Activated CD4-positive, CD25-positive, alpha-beta regulatory T cell (primary cell): ENCODE measurements at places on chromosomes 2 and 18.

DNA sequence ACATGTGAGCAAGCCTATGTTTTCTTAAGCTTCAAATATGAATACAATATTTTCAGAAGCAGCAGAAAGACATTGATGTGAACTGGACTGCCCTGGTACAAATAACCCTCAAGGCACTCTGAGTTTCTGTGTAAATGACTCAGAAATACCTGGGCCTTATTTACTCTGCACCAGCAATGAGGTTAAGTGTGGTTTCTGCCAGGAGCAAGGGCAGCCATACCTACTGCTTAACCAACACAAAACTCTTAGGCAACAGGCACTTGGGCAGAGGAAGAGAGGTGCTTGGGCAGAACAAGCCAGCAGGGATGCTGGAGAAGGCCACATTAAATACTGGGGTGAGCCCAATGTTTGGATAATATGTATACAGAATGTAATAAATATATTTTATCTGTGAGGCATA, 29.4 kb upstream of the ARL5A start:
- DNase-seq: no peak

DNA sequence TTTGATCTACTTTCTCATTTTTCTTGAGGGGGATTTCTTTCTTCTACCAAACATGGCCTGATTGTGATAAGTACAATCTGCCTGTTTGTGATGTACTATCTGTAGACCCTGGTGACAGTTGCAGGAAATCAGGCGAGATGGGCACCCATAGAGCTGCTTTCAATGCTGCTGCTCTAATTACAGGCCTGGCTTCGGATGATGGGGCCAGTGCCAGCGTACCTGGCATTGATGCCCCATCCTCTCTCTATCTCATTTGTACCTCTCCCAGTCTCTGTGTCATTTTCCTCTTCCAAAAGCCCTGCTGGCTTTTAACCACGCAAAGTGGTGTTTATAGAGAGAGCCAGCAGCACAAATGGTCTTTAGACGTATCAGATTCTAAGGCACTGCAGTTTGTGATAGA, 69.9 kb downstream of the KCTD18 start:
- no peak for DNase-seq

GRCh38 chr18:62881509-62882016, 166.2 kb downstream of the PHLPP1 start:
- no peak for DNase-seq

DNA sequence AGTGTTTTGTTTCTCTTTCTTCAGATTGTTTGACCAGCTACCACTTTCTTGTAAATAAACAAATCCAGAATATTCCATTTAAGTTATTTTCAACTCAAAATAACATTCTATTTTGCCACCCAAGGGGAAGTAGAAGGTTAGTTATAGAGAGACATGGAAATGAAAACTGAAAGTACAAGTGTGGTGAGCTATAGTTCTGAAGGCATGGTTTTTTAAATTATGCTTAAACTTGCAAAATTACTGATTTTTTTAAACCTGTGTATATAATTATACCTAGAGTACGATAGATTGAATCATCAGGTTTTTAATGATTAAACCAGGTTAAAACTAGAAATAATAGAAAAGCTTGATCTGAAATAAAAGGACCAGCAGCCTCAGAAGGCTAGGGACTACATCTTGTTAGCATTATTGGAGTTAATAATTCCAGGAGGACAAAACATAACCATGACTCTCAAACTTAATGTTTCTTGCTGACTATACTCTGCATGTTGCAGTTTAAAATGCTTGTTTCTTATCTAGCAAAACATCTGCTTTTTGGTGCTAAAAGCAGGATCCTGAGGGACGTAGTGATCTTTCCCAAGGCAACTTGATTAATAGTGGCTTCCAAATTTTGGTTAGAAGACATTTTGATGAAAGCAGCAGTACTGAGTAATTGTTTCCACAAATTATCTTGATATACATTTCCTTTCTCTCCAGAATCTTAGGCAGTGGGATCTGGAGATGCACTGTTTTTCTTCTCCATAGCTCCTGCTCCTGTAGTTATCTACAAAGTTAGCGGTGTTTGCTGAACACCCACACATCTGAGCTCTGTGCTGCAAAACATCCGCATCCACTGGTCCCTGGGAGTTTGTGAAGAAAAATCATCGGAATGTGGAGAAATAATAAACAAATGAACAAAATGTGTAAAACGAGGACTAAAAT, 327.2 kb upstream of the PKDCC start:
- no peak for DNase-seq

- DNase-seq: no peak
These were observed 58.3 kb downstream of the FBXO36 start for GRCh38 chr2:229980431-229981184.

- no peak for DNase-seq
These were observed 105.0 kb downstream of the COL6A3 start for GRCh38 chr2:237309011-237309410.

DNA sequence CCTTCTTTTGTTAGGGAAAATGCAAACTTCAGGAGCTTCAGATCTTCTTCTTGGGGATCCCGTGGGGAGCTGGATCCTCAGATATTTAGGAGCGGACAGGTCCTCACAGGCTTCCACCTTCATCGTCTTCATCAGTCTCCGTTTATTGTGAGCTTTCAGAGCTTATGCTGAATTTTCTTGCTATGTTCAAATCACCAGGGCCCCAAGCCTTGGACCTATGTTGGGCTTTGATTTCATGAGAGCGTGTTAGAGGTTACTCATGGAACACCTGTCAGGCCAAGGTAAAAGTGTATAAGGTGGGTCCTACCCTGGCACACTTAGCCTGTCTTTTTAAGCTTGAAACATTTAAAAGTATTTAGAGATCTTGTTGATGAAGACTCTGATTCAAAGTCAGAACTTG, 212.9 kb downstream of the FAM210A start:
- DNase-seq: no peak

- no peak for DNase-seq
These were observed 8.6 kb upstream of the PLEKHM3 start for GRCh38 chr2:208033701-208034502.

- no peak for DNase-seq
These were observed 16.7 kb upstream of the TNS1 start for GRCh38 chr2:218019411-218020060.

GRCh38 chr2:96249654-96250053, 16.1 kb downstream of the TMEM127 start:
- no peak for DNase-seq

- DNase-seq: no peak
These were observed 142.2 kb downstream of the PKP4 start for GRCh38 chr2:158598862-158599517.

- no peak for DNase-seq
These were observed 46.3 kb downstream of the COPS8 start for GRCh38 chr2:237131749-237132533.

DNA sequence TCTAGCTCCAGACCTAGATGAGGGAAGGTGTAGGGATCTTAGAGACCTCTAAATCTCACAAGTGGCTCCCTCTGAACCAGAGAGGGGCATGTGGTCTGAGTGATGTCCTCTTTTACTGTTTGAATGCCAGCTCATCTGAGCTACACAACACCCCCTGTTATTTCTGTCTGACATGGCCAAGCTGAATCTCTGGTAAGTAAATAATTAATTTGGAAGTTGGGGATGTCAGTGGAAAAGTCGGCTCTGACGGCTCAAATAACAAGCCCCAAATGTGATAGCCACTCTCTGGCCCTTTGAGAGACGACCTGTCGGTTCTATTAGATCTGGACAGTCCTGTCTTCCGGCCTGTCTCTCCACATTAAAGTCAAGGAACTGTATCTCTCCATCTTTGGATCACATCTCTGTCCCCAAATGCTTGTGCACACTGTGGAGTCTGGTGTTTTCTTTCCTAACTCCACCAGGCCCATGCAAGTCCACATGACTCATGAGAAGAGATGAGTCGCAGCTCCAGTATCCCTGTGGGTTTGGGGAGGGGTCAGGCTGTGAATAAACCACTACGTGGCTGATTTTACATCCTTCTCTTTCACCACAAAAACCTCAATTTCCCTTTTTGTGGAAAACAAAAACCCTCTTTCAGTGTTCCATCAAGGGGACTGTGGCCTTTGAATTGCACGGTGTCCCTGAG, 52.5 kb downstream of the SETBP1 start:
- DNase-seq: no peak
